GM04503 (cell line): ENCODE measurements at places on chromosomes 1 and 21.

DNA sequence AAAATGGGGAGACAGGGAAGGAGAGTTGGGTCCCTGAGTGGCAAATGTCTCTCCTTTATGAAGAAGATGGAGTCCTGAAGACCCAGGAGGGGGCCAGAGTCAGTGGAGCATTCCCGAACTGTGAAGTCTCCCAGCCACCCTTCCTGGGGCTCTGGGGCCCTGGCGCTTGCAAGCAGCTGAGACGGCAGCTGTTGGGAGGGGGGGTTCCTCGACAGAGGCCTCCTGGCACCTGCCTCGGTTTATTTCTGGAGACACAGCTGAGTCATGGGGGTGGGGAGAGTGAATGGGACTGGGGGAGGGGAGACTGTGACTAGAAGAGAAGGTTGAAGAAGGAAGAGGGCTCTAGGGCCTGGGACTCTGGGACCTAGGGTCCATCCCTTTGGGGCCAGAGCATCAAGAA, 14.0 kb downstream of the NES start:
- DNase-seq: no peak

DNA sequence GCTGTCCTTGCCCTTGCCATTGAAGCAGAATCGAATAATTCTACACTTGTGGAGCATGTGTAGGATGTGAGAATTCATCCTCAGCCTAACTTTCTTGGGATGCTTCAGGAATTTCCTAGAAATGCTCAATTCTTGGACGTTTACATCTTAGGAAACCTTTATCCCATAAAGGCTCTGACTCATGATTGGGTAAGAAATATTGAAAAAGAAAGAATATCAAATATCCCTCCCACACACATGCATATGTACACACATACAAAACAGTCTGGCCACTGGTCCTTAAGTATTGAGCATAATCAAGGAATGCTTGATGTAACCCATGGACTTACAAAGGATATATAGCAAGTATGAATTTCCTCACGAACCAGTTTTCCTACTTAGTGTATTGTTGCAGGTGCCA, 83.9 kb upstream of the IPO9 start:
- no peak for DNase-seq

- DNase-seq: peak; percentile 37
Measured at GRCh38 chr1:150764617-150765101, 919 bp downstream of the CTSS start.

- no peak for DNase-seq
Measured at GRCh38 chr1:60895252-60895651, 187.1 kb upstream of the NFIA start.

DNA sequence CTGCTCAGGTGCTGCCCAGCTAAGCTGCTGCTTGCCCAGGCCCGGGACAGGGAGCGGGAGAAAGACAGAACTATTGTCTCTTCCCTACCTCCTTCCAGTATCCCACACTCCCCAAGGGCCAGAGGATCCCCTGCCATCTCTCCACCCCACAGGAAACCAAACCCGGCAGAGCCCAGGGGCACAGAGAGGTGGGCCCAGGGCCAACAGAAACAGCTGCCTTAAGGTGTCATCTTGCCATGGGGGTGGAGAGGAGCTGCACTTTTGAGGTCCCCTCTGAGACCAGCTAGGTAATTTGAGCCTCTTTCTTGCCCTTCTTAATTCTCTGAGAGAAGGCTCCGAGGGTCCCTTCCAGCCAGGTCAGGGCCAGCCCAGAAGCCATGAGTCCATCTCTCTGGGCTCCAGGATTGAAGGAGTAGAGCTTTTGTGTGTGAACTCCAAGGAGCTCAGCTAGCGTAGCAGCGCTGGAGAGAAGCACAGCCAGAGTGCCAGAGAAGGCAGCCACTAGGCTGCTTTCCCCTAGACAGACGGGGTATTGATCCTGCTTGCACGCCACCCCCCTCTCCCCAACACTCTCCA, 9.7 kb upstream of the GPR61 start:
- no peak for DNase-seq

DNA sequence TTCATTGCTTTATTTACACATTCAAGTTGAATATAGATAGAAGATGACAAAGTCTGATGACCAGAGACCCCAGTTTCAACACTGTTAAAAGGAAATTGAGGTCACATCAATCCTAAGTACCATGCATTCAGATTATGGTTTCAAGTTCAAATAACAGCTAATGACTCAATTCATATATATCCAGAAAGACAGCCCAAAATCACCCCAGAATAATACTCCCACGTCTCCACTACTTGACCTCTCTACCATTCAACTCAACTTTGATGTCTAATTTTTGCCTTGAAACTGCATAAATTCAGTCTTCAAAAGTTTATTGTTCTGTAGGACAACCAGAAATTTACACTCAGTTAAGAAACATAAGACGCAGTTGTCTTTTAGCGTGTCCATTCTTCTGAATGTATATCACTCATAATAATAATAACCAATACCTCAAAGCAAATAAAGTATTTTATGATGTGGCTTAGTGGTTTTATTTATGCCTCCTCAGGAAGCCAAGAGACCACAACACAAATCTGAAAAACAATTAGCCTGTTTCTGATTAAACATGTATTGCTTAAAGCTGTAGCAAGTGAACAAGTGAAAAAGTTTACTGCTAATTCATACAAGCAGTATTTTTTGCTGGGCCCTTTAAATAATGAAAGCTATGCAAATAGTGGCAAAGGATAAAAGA, 569.0 kb downstream of the LTN1 start:
- DNase-seq: no peak

GRCh38 chr1:159944623-159945455, 574 bp downstream of the IGSF9 start:
- no peak for DNase-seq

DNA sequence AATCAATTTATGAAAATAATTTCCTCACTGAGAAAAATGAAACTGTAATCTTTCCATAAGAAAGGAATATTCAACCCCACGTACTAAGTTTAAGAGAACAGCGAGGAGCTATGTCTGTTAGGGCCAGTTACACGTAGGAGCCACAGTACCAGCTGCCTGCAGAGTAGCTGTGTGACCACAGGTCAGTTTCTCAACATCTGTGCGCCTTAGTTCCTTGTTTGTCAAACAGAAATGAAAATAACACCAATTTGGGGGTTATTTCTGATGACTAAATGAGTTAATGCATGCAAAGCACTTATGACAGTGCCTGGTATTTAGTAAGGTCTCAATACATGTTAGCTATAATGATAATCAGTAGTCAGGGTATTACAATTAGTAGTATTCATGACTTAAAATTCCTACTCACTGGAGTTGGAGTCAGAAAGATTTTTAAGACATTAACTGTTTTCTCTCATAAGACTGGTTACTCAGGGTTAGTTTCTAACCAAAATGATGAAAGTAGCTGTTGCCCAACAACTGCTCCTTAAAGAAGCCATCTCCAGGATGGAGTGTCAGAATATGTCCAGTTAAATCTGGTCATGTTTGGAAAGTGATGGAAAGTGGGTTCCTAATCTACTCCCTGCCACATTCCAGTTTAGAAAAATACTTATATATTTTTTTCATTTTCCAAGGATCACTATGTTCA, 85.8 kb upstream of the ZNF648 start:
- DNase-seq: no peak

- no peak for DNase-seq
Measured at GRCh38 chr1:32652244-32652962, 1.4 kb downstream of the RBBP4 start.

DNA sequence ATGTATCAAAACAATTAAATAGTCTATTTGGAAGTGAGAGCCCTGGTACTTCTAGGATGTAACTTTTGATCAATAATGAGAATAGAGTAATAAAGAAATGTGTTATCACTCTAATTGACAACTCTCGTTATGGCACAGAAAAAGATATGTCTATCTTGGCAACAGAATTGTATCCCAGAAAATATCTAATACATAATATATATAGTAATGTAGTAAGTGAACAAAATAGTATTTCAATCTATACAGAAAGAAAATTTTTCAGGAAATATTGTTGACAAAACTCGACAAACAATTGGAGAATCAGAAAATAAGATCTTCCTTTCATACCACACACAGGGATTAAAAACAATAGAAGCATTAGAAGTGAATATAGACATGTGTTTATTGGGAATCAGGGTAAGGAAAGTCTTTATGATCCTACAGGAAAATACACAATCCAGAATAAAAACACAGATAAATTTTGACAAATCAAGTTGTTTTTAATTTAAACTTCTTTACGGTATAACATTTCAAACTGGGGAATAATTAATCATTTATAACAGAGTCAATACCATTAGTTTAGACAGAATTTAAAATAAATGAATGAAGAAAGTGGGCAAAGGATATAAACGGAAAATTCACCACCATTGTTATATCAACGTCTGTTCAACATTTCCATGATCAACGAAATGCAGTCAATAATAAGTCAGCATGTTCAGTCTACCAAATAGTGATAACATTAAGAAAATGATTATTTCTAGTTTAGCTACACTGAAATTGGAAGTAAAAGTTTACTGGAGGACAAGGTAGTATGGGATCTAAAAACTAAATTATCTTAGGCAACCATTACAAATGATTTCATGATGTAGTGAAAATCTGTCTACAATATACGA, 1526.5 kb upstream of the TPTE start:
- DNase-seq: no peak

GRCh38 chr1:180198196-180198595, 31.9 kb upstream of the LHX4 start:
- no peak for DNase-seq

- DNase-seq: no peak
Measured at GRCh38 chr1:89287181-89288050, 14.8 kb upstream of the GBP5 start.
